ENCODE measurements at places on chromosomes 2 and 18.

DNA sequence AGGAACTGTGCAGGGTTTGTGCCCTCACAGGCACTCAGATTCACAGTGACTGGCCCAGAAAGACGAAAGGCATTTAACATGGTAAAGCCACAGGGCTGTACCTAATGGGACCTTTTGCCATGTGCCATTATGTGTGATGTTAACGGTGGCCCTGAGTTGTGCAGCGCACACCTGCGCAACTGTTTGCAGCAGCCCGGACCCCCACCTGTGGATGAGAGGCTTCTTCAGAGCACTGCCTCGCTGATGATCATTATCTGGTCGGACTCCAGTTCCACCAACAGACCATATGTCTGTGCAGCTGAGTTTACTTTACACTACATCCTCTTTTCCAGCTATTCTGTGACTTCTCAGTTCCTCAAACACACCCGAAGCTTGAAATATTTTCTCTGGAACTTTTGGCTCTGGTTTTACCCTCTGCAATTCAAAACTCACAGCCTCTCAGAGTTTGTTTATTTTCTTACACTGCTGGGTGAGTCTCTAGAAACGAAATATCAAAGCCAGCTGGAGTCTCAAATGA is 35.6 kb upstream of the UBE2F start:
- no peak for DNase-seq

- DNase-seq: no peak
Observed at GRCh38 chr2:171391532-171391931, 42.3 kb downstream of the METTL8 start.

GRCh38 chr18:76558881-76559667 is 64.0 kb upstream of the ZNF516 start:
- DNase-seq: no peak

DNA sequence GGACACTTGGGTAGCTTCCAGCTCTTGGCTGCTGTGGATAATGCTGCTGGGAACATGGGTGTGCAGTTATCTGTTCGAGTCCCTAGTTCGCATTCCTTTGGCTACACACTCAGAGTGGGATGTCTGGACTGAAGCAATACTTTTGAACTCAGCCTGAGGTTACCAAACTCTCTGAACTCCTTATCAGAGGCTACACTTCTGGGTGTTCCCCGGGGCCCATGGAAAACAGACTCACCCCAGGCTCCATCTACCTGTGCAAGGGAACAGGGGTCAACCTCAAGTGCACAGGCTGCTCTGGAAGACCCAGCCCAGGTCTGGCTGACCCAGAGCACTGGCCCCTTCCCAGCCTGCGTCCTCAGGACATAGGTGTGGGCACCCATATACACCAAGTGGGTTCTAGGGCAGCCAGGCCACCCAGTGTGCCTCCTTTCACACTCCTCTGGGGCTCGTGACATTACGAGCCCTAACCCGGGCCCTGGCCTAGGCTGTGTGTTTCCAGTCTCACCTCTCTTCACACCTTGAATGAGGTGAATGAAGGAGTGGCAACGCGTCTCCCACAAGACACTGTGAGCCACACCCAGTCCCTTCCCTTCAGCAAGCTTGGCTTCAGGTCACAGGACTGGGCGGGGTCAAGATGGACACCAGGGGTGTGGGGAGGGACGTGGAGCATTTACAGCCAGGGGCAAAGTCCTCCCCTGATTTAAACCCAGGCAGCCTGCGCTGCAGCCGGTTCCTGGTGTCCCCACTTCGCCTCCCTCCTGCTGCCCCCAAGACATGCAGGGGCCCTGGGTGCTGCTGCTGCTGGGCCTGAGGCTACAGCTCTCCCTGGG is at the start of gene ALPI:
TSS of gene ALPI (plus strand) at position 728 of the 830 bp plus-strand sequence. CDS start at position 775, 47 bp downstream.
- no peak for DNase-seq

DNA sequence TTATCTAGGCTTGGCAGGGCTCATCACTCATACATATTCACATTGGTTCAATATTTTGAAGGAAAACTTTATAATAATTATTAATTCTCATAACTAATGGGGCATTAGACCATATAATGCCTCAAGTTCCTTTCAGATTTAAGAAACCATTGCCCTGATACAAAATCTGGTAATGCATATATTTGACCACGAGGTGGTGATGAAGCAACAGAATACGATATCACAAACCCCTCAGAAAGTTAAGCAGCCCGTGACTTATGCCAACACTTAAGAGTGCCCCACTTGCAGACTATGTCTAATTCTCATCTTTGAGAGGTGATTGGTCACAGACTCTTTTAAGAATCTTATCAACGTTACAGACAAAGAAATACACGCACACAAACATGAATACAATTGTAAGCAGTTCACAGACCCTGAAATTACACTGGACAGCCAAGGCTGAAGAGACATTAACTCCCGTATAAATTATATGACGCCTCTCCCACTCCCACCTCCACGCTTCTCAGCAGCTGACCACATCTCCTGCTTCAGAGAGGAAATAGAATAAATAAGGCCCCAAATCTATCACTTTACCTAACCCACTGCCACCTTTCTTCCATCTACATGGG is 20.7 kb upstream of the DNAH6 start:
- no peak for DNase-seq

DNA sequence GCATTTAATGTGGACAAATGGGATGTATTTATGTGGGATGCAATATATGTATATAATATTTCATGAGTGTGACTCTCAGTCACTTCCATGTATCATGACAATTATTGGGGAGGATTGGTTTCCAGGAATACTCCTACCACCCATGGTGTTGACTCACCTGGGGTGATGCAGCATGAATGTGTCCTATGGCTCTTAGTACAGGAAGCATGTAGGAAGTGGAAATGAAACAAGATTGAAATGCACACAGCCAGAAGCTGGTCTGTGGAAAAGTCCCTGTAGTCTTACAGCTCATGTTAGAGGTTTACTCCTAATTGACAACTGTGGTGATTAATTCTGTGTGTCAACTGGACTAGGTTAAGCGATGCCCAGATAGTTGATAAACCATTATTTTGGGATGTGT is 89.3 kb upstream of the HAAO start:
- no peak for DNase-seq

DNA sequence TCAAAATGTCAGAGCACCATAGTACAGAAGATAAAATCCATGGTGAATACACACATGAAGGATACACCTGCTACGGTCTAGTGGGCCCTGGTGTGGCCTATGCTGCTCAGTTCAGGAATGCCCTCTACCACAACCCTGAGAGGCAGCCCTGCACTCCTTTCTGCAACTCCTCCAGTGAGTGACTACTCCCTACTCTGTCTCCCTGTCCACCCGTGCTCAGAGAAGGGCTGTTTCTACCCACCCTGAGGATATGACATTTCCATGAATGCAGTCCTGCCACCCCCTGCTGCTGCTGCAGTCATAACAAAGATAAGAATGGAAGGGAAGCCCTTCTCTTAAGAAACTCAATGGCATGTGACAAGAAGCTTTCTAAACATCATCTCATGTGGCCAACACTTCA is 137.0 kb downstream of the EN1 start:
- no peak for DNase-seq

GRCh38 chr18:37393945-37394609 is 171.5 kb downstream of the CELF4 start:
- no peak for DNase-seq

DNA sequence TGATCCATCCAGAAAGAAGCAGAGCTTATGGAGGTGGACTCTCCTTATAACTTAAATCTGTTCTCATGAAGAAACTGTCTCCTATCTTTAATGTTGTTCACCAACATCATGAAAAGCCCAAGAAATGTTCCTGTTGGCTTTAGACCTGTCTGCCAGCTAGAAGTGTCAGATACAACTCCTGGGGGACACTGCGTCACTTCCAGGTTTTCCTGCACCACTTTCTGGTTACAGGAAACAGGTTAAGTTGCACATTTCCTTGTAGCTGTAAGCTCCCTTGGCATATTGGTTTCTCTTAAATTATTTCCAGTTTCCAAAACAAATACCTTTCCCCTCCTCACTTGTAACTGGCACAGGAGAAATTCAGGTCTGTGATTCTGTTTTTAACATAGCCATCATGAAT is 2.9 kb downstream of the CEP68 start:
- no peak for DNase-seq

- DNase-seq: no peak
Observed at GRCh38 chr2:203650860-203651613, 55.4 kb upstream of the CD28 start.

GRCh38 chr18:778194-778927 is 33.7 kb downstream of the YES1 start:
- no peak for DNase-seq

DNA sequence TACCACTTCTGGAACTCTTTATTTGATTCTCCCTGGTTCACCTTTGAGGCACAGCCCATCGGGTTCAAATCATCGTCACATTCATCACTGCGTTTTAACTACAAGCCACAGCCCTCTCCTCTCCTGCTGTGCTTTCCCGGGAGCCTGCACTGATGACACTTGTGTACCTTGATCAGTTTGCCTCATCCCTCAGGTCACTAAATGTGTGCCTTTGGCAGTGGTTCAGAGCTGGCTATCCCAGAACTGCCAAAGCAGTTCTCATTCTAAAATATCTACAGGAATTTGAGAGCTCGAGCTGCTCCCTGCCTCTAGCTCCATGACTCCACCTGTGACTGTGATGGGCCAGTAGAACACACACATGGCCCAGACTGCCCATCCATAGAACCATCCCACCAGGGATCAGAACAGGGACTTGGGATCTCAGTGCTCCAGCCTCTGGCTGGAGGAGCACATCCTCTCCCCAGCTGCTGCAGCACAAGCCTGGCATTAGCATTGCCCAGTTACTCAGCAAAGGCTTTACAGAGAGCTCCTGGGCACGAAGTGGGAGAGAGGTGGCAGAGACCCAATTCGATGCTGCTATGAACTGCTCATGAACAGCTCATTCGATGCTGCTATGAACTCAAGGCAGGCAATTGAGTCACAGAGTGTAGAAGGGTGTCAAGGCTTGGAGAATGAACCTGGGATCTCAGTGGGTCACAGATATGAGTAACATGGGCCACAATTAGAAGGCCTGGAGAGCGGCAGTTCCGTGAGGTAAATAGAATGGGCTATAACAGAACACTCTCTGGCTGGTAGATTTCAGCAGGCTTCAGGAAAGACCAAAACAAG is 41.9 kb downstream of the EVA1A start:
- DNase-seq: no peak

- no peak for DNase-seq
Observed at GRCh38 chr18:56715121-56715520, 64.0 kb downstream of the WDR7 start.

DNA sequence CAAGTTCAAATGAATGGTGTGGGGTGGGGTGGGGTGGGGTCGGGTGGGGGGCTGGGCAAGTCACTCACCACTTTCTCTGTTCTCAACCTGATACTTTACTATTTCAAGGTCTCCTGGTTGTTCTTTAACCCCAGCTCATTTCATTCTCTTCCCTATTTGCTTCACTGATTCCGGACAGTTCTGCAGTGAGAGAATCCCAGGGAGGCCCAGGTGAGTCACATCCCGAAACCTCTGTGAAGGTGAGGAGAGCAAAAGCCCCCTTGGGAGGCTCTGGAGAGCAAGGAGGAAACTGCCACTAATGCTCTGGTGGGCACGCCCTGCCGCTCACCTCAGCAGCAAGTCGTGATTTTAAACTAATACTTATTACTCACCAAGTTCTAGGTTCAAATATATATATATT is 8.9 kb downstream of the EDAR start:
- DNase-seq: no peak

DNA sequence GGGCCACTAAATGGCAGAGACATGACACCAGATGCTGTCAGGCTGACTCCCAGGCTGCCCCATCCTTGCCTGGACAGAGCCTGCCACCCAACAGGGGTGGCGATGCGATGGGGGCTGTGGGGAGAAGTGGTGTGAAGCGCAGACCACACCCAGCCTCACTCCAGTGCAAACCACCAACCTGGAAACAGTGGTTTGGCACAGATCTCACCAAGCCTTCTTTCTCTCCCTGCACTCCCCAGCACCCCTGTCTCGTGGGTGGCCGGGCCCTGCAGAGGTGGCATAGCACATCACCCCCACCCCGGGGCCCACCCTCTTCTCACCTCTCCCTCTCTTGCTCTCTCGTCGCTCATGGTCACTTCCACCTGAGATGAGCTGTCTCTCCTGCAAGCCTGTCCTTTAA is 32.6 kb downstream of the CIB4 start:
- DNase-seq: no peak

GRCh38 chr2:11408959-11409571 is 56.9 kb downstream of the E2F6 start:
- DNase-seq: no peak

GRCh38 chr18:79628416-79629248 is 51.0 kb upstream of the CTDP1 start:
- no peak for DNase-seq

GRCh38 chr2:65116645-65117044 is 13.3 kb downstream of the RAB1A start:
- DNase-seq: no peak

DNA sequence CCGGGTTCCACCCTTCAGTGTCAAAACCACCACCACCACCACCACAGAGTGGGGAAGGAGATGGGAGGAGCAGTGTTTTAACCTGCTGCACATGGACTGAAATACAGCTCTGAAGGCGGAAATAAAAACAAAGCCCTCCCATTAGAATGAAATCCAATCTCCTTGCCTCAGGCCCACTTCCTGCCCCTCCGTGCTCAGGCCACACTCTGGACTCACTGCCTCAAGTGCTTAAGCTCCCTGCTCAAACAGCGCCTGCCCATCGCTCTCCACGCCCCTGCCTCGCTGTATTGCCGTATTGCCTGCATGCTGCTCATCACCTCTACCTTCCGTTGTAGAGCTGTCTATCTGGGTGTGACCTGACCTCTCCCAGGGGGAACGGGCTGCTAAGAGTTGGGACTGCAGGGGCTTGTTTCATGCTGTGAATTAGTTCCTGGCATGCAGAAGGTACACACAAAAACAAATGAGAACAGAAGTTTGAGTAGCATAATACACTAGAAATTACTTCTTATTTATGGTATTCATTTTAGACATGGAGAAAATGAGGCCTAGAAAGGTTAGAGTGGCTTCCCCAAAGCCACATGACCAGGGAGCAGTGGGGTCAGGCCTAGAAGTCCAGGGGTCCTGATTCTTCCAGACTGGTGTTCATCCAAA is 31.6 kb upstream of the NEB start:
- DNase-seq: no peak

DNA sequence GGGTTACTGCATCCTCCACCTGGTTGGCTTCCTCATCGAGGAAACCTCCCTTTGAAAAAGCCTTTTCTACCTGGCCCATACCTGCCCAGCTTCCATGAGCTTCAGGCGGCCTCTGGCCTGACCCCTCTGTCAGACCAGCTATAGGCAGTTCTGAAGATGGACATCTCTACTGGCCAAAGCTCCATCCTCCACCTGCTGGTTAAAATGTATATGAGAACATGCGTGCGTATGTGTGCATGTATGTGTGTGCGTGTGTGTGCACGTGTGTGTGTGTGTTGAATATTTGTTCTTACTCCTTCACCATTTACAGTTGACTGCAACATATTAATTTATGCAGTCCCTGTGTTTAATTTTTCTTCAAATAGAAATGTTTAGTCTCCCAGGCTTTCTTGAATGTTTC is 642.4 kb upstream of the RAB6C start:
- no peak for DNase-seq

DNA sequence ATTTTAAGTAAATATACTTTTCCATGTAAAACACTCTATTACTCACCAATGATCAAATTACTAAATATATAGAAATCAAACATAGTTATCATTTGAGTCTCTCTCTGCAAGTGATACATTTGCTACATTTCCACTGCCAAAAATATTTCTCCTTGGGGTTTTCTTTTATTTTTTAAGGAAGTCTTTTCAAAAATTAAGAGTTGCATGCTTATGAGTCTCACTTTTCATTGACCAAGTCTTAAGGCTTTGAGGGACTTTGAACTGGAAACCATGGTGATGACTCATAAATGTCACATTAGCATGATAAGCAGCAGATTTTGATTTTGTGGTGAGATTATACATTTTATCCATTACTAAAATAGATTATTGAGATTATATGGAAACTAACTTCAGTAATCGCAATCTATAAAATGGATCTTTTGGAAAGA is 152.9 kb downstream of the FAM124B start:
- no peak for DNase-seq
